Hindlimb muscle (tissue), 1 donor: ENCODE measurements at places on chromosomes 3 and 15.

DNA sequence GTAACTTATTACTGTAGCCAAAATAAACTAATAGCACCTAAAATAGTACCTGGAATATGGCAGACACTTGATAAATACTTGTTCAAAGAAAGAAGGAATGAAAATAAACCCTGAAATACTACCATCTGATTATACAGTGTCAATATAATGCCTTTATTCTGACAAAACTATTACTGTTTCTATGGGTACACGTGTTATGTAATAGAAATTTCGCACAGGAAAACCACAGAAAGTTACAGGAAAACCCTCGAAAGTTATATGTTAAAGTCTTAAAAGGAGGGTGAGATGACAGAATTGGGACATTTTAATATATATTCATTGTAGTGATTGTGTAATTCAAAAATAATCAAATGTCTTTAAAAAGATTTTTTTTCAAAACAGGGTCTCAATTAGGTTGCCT, 28.8 kb downstream of the ETFA start:
- no peak for DNase-seq

- no peak for DNase-seq
Observed at GRCh38 chr15:90868261-90868689, at the start of gene FURIN. TSS of gene FURIN (plus strand) at chr15:90868588. CDS start at chr15:90875741, 7,153 bp downstream.

DNA sequence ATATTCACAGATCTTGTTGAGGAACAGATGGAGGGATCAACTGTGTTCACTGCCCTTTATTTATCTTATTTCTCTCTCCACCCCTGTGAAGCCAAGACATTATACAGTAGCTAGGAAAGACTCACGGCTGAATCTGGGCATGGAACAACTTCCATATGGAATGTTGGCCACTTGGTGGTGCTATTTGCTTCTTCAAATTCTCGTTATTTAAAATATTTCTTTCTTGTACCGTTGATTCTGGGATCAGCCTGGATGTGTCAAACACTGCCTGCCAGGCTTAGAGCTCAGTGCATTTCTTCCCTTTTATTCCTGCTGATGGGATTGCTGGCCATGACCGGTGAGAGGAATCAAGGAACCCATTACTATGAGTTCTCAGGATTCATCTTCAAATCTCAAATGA, 17.5 kb upstream of the GASK1A start:
- DNase-seq = peak; percentile 69

DNA sequence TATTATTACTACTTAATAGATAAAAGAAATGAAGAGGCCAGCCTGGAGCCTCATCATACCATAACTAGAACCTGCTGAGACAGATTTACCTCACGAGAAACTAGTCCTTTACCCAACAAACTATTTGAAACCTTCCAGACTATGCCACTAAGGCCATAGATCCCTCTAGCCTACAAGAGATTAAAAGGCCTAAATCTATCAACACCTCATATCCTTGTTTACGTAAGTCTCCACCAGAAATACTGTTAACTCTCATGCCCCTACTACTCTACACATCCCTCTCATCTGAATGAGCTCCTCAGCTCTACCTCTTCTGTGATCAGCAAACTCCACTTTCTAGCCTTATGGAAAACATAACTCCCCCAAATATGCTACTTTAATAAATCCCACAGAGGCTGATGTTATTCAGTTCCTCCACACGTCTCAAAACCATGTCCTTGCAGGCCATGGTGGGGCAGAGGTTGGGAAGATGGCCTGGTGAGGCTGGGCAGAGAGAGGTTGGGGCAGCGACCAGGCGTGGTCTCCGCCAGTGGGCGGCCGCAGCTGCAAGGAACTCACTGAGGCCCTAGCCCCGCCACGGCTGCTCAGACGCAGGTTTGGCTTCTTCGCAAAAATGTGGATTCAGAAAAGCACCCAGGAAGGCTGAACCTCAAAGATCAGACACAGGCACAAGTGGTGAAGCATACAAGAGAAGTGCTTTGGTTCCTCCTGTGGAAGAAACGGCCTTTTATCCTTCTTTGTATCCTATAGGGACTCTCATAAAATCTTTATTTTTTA, 65.8 kb downstream of the GSK3B start:
- no peak for DNase-seq

GRCh38 chr3:17136136-17136721, 251.5 kb downstream of the PLCL2 start:
- no peak for DNase-seq

DNA sequence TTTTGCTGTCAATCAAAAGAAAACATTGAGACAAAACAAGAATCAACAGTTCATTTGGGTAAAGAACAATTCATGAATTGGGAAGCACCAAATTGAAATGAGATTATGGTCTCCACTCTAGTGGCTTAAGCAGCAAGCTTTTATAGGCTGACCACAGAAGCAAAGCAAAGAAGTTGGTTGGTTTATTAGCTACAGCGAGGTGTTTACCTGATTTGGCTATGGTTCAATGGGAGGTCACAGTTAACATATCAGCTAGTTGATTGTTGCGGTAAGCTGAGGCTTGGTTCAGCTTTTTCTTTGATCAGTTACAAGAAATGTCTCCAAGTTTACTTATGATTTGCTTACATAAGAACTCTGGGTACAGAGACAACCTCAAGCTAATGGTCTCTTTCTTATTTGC, 640.5 kb upstream of the GOLIM4 start:
- no peak for DNase-seq
